Thoracic aorta (tissue), 2 donors: ENCODE measurements at places on chromosomes 6 and 20. TPM values are rescaled to one million over a fixed set of nuclear protein-coding genes. Genes with fewer than 3 reads are reported as not detected.

The CLVS2 gene
- 0.07 TPM for total RNA-seq

The RSPH3 gene
- total RNA-seq: 7.8 TPM

DNA sequence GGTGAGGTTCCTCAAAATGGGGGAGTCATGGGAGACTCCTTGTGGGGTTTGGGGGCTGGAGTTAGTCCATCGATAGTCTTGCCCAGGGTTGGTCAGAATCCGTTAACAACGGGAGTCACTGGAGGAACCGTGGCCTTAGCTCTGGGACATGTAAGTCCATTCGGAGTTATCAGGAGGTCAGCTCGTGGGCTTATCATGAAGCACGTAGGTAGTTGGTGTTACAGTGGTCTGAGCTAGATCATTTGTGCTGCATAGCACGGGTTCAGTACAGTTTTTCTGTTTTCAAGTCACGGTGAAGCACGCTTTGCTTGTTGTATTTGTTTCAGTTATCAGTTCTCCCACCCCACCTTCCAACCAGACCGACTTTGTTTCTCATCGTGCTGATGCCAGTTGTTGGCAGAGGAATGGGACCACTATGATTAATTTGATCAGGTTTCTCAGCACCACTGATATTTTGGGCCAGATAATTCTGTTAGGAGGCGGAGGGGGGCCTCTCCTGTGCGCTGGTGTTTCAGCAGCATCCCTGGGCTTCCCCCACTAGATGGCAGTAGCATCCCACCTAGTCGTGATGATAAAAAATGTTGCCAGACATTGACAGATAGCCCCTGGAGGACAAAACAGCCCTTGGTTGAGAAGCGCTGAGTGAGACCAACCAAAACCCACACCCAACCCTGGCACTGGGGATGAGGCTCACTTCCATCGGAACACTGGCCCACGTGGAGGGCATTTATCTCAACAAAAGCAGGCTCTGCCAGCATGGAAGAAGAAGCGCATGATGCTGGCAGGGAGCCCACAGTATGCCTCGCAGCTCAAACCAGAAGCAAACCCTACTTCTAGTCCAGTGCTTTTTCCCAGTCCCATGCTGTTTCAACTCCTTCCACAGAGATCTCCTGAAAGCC lies 2.2 kb upstream of the APMAP start:
- DNase-seq: peak; percentile 40
- H3K36me3 ChIP-seq: no peaks in the 10 kb centered on the region
- no peak overlapping the region for H3K27ac ChIP-seq
- H3K4me1 ChIP-seq: peaks cover 35% of the 10 kb centered on the region

GRCh38 chr6:10081075-10081474 lies 333.8 kb downstream of the TFAP2A start:
- H3K27ac ChIP-seq: no peak overlapping the region
- no peaks in the 10 kb centered on the region for H3K4me1 ChIP-seq
- H3K27me3 ChIP-seq: no peaks in the 10 kb centered on the region
- no peak overlapping the region for H3K4me3 ChIP-seq
- H3K36me3 ChIP-seq: no peaks in the 10 kb centered on the region
